Left ventricle myocardium inferior (tissue), 1 donor: ENCODE measurements at places on chromosomes 16 and 17. TPM values are rescaled to one million over a fixed set of nuclear protein-coding genes. Genes with fewer than 3 reads are reported as not detected.
A peak's percentile ranks its signal among the peaks of the same experiment; 100 is the strongest.

DNA sequence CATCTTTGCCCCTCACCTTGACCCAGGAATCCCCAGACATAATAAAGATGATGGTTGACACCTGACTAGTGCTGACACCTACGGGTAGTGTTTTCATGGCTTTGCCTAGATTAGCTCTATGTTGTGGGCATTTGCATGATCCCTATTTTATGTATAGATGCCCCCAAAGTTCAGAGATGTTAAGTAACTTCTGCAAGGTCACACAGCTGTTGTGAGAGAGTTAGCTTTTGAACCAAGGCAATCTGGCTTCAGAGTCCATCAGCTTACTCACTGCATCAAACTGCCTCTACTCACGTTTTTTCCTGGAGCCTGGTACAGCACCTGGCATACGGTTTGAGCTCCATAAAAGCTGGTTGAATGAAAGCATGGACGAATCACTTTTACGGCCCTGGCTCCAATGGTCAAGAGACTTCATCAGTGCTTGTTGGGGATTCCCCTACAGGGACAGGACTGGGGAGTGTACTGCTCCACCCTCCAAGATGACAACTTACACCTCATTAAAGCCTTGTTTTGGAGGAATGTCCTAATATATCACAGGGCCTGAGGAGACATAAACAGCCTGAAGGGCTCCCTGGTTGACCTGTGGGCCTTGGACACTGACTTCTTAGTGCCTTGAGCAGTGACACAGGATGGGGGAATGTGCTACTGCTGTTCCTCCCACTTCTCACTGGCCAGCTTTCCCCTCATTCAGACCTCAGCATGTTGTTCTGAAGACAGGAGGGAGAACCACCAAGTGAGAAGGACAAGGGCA lies 193.2 kb upstream of the ASIC2 start:
- no peak overlapping the region for H3K27ac ChIP-seq
- no peak for DNase-seq
- no peaks in the 10 kb centered on the region for H3K4me1 ChIP-seq

DNA sequence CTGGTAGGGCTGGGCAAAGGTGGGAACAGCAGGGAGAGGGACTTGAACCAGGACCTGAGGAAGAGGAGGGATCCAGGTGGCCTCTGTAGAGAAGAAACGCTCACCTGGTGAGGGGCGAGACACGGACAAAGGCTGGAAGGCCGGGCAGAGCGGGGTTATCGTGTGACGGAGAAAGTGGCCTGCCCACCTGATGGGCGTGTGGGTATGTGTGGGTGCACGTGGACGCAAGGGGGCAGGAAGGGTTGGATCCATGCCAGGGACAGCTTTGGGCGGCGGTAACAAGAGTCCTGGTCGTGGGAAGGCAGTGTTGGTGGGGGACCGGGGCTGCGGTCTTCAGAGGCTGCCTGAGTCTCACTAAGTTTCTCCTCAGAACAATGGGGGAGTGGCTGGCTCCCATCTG lies 104.1 kb upstream of the GSE1 start:
- no peak overlapping the region for H3K4me3 ChIP-seq
- no peak overlapping the region for H3K27ac ChIP-seq
- DNase-seq = no peak
- H3K36me3 ChIP-seq = no peaks in the 10 kb centered on the region

DNA sequence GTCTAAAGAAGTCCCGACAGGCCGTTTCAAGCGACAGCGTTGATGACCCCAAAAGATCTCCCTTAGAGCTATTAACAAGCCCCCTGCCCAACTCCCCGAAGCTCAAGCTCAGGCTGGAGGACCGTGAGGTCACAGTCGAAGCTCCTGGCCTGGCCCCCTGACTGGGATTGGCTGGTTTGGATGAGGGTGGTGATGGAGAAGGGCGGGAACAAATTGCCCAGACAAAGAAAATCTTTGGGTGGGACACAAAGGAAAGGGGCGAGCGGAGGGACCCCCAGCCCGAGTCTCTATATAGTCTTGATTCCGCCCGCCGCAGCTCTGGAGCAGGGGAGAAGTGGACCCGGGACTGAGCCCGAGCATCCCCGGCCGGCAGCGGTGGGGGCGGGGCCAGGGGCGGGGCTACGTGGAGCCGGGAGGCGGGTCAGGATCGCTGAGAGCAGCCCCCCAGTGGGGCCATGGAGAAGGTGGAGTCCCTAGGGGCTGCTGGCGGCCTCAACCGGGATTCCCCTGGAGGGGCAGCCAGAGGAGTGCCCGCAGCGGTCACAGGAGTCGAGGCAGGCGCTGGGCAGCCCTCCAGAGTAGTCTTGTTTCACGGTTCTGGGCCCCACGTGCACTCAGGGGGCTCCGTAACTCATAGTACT lies 982 bp upstream of the NEURL4 start:
- peak overlapping the region; percentile 94 for H3K4me3 ChIP-seq
- H3K36me3 ChIP-seq = peaks cover 15% of the 10 kb centered on the region
- peaks cover 18% of the 10 kb centered on the region for H3K27me3 ChIP-seq
- DNase-seq = peak; percentile 78
- peaks cover 28% of the 10 kb centered on the region for H3K4me1 ChIP-seq

GRCh38 chr16:9170470-9170869 lies 79.0 kb downstream of the HAPSTR1 start:
- no peaks in the 10 kb centered on the region for H3K27me3 ChIP-seq
- no peak overlapping the region for H3K27ac ChIP-seq
- no peaks in the 10 kb centered on the region for H3K36me3 ChIP-seq
- no peak overlapping the region for H3K4me3 ChIP-seq
- no peaks in the 10 kb centered on the region for H3K4me1 ChIP-seq

GRCh38 chr17:77188084-77189066 lies 47.6 kb downstream of the SEC14L1 start:
- H3K27me3 ChIP-seq = no peaks in the 10 kb centered on the region
- peaks cover 84% of the 10 kb centered on the region for H3K4me1 ChIP-seq
- DNase-seq = no peak
- H3K27ac ChIP-seq = no peak overlapping the region
- no peak overlapping the region for H3K4me3 ChIP-seq
- peaks cover 26% of the 10 kb centered on the region for H3K36me3 ChIP-seq

MYL4 gene
- total RNA-seq = 809 TPM
